SJCRH30 (cell line): ENCODE measurements at places on chromosomes 5 and 9.

- no peak for DNase-seq
Observed at GRCh38 chr5:118293378-118293777, 695.0 kb downstream of the DTWD2 start.

DNA sequence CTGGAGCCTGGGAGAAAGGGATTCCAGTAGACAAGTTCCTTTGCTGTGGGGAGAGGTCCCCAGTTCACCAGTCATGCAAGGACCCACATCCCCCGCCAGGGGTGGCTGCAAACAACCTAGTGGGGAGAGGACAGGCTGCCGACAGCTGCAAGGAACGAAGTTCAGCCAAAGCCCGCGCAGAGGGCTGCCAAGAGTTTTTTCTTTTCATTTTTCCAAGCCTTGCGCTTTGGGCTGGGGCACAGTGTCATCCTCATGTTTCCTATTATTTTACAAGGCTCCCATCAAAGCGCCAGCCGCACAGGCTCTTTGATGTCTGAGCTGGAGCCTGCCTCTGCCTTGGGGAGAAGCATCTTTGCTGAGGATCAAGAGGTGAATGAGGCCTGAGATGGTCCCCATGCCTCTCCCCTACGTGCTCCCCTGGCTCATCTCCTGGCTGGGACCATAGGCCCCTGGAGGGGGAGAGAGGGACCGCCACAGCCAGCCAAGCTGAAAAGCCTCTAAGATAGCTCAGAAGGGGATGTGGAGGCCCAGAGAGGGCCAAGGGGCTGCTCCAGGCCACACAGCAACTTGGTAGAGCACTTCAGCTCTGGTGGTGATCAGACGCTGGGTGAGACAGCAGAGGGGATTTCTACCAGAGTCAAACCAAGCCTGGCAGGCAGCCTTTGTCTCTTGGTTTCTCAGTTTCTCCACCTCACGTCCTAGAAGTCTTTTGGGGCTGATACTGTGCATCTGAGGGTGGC, 50.4 kb upstream of the SYNPO start:
- DNase-seq, result peak; percentile 90

DNA sequence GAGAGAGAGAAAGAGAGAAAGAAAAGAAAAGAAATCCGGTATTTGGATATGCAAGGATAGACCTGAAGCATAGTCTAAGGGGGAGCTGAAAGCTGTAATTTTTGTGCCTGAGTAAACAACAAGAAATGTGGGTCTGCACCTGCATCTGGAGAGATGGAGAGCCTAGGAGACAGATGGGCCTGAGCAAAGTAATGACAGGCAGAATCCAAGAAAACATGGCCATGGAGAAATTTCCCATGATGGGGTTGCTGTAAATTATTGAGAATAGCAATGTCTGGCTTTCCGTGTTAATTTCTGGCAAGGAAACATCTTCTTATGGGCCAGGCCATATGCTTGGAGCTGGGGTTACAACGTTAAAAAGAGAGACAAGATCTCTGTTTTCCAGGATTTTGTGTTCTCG, 40.2 kb downstream of the YIPF5 start:
- DNase-seq, result no peak

- no peak for DNase-seq
Observed at GRCh38 chr9:78248635-78249034, 12.8 kb downstream of the CEP78 start.

DNA sequence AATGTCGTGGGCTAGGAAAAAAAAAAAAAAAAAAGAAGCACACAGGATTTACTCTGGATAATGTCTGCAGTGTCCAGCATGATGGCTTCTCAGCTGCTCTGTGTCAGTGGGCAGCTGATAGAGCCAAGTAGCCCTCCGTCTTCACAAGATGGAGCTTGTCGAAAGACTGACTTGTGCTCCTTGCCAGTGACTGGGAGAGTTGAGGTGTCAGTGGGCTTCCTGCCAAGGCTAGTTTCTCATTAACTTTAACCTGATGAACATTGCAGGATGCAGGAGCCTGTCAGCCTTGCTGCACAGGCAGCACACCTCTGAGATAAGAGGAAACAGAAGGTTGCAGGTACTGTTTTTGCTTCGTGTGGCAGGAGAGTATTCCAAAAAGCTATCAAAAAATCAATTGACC, 171.4 kb upstream of the SGCD start:
- DNase-seq, result no peak

- DNase-seq, result peak; percentile 89
Observed at GRCh38 chr9:127942216-127943010, 4.8 kb upstream of the DPM2 start.

DNA sequence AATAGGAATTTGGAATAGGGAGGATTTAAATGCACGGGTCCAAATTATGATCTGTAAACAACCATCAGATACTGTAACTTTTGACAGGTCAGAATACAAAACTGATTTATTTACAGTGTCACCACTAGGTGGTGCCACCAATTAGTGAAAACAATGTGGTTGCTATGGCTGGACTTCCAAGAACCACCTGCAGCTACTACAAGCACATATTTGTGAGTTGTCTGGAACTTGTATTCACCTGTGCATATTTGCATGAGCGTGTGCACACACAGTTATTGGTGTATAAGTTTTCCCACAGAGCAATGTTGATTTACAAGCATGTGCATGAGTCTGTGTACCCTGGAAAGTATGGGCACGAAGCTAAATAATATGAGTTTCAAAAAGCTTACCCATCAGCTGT, 3.0 kb upstream of the HRCT1 start:
- DNase-seq, result peak; percentile 66

- DNase-seq, result no peak
Observed at GRCh38 chr5:174533751-174534241, 190.6 kb upstream of the MSX2 start.
